ENCODE measurements at places on chromosomes 13 and 19. TPM values are rescaled to one million over a fixed set of nuclear protein-coding genes. Genes with fewer than 3 reads are reported as not detected.

- peaks cover 4% of the 10 kb centered on the region for H3K4me1 ChIP-seq
- DNase-seq = peak; percentile 71
- peak overlapping the region; percentile 24 for H3K27ac ChIP-seq
- H3K36me3 ChIP-seq = no peaks in the 10 kb centered on the region
Measured at GRCh38 chr13:37657134-37657533, 58.6 kb upstream of the POSTN start.

GRCh38 chr13:40235160-40235796, 431.2 kb downstream of the FOXO1 start:
- H3K4me3 ChIP-seq = no peak overlapping the region
- H3K27ac ChIP-seq = no peak overlapping the region
- no peaks in the 10 kb centered on the region for H3K27me3 ChIP-seq
- no peaks in the 10 kb centered on the region for H3K4me1 ChIP-seq
- DNase-seq = no peak
- H3K36me3 ChIP-seq = no peaks in the 10 kb centered on the region

- H3K4me1 ChIP-seq = peaks cover 2% of the 10 kb centered on the region
- no peak for DNase-seq
Measured at GRCh38 chr19:46066471-46066870, 25.7 kb upstream of the IGFL4 start.

DNA sequence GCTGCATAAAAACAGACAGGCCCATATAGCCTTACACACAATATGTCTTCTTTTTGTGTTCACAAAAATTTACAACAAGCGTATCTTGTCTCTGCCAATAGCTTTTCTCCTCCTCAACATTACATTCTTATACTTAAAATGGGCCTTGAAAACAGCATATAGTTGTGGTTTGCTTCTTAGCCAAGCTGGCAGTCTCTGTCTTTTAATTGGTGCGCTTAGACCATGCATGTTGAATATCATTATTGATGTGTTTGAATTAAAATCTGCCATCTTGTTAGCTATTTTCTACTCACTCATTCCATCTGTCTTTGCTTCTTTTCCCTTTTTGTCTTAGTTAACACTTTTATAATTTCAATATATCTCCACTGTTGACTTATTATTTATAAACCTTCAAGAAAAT, 76.4 kb downstream of the ING1 start:
- no peak for DNase-seq
- no peaks in the 10 kb centered on the region for H3K36me3 ChIP-seq
- H3K4me3 ChIP-seq = no peak overlapping the region
- peaks cover 14% of the 10 kb centered on the region for H3K27me3 ChIP-seq
- H3K27ac ChIP-seq = no peak overlapping the region
- no peaks in the 10 kb centered on the region for H3K4me1 ChIP-seq

DNA sequence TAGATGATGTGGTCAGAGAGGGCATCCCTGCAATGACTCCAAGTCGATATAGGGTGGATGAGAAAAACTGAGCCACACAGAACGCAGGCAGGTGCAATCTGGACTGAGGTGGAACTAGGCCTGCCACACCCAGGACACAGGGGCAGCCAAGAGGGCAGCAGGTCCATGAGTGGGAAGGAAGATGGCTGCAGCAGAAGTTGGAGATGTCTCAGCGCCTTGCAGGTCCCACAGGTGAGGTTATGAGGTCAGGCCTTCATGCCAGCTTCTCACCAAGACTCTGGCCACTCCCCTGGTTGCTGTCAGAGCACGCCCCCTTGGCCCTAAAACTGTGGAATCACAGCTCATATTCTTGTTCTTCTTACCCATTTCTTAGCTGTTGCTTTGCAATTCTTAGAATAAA, 147.7 kb upstream of the VSTM2B start:
- H3K27me3 ChIP-seq = no peaks in the 10 kb centered on the region
- DNase-seq = no peak
- no peak overlapping the region for H3K4me3 ChIP-seq
- no peaks in the 10 kb centered on the region for H3K36me3 ChIP-seq

- H3K27ac ChIP-seq = no peak overlapping the region
- H3K27me3 ChIP-seq = peaks cover 22% of the 10 kb centered on the region
- no peak for DNase-seq
- no peak overlapping the region for H3K4me3 ChIP-seq
- H3K36me3 ChIP-seq = no peaks in the 10 kb centered on the region
Measured at GRCh38 chr19:55066107-55066709, 3.3 kb upstream of the RDH13 start.

GRCh38 chr13:113883314-113883811, 19.5 kb upstream of the GAS6 start:
- H3K27me3 ChIP-seq = no peaks in the 10 kb centered on the region
- no peak overlapping the region for H3K4me3 ChIP-seq
- DNase-seq = no peak
- no peaks in the 10 kb centered on the region for H3K36me3 ChIP-seq
- H3K4me1 ChIP-seq = peaks cover 20% of the 10 kb centered on the region

DNA sequence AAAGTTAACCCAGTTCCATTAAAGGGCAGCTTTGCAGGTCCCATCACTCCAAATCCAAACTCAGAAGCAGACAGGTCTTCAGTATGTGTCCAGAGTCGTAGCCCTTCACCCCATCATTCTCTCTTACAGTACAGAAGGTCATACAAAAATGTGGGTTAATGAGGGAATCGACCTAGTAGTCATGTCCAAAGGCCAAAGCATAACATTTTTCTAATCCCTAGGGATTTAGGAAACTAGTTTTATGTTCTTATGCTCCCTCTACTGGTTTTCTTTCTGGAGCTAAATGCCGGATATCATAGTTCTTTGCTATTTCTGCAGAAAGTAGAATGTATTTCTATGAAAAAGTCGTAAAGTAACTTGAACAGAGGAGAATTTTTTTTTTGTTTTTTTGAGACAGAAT, 72.2 kb downstream of the DHRS12 start:
- H3K4me3 ChIP-seq = no peak overlapping the region
- H3K36me3 ChIP-seq = no peaks in the 10 kb centered on the region
- DNase-seq = peak; percentile 54

- no peaks in the 10 kb centered on the region for H3K36me3 ChIP-seq
- DNase-seq = no peak
- H3K4me1 ChIP-seq = no peaks in the 10 kb centered on the region
- H3K4me3 ChIP-seq = no peak overlapping the region
Measured at GRCh38 chr13:45728759-45729158, 26.6 kb downstream of the CBY2 start.

DNA sequence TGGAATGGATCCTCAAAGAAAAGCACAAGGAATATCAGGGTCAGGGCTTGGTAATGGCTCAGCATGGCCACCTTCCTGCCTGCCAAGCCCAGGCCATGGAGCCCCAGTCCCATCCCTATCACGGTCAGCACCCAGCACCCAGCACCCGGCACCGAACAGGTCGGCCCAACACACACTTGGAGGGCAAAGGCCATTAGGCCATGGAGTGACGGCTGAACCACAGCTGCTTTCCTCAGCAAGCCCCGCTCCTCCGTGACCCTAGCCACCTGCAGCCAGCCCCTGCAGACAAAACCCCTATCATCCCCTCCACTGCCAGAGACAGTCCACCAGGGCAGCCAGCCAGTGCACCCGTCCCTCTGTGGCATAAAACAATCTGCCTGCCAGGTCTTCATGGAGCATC, 20.6 kb downstream of the PEPD start:
- H3K36me3 ChIP-seq = peaks cover 7% of the 10 kb centered on the region
- H3K4me3 ChIP-seq = no peak overlapping the region
- no peak for DNase-seq
- H3K27ac ChIP-seq = no peak overlapping the region
- H3K27me3 ChIP-seq = no peaks in the 10 kb centered on the region
- no peaks in the 10 kb centered on the region for H3K4me1 ChIP-seq

DNA sequence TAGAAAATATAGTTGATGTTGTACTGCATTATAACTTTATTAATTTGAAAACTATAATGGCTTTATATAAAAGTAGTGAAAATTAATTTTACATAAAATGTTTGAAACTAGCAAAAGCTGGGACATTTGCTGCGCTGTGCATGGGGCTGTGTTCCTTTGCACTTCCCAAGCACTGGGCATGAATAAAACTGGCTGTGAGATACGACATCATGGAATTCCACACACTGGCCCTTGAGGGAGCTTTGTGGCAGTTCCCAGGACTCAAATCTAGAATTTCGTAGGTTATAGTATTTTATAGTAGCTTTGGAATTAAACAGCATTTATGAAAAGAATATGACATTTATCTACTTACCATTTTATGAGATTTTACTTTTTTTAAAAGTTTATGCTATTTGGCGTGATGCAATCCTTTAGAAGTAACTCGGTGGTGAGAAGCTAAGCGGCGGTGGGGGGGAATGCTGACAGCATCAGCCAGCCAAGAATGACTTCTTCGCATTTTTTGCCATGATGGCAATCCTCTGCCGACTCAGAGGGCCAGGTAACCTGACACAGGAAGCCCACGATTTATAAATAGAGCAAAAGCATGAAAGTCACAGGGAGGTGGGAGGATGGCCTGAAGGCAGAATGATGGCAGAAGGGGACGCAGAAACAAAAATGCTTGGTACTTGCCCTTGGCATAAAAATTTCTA, 553.5 kb downstream of the MYO16 start:
- H3K4me1 ChIP-seq = peaks cover 3% of the 10 kb centered on the region
- peak; percentile 22 for DNase-seq
- no peaks in the 10 kb centered on the region for H3K36me3 ChIP-seq
- H3K27ac ChIP-seq = no peak overlapping the region

DNA sequence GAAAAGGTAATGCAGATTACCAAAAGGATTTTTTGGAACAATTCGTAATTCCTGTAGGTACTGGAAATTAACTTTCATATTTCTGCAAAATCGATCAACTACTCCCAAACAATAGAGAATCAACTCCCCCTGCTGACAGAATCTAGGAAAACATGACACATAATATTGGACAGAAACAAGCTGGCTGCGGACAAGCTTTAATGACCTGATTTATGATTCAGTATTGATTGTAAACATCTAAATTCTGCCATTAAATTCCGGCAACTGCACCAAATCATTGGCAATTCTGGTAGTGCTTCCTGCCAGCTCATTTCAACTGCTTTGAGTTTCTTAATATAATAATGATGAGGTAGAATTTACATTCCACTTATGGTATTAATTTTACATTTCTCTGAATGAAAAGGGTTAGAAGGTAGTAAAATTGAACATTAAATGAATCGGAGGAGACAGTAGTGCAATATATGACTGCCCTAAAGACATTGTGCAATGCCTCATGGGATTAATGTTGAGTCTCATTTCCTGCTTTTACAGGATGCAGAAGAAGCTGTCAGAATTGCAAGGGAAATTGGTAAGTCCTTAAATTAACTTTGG, 146.5 kb downstream of the PCCA start:
- H3K36me3 ChIP-seq = no peaks in the 10 kb centered on the region
- H3K4me3 ChIP-seq = no peak overlapping the region
- peak; percentile 63 for DNase-seq
- H3K27me3 ChIP-seq = no peaks in the 10 kb centered on the region
- H3K4me1 ChIP-seq = peaks cover 4% of the 10 kb centered on the region

DNA sequence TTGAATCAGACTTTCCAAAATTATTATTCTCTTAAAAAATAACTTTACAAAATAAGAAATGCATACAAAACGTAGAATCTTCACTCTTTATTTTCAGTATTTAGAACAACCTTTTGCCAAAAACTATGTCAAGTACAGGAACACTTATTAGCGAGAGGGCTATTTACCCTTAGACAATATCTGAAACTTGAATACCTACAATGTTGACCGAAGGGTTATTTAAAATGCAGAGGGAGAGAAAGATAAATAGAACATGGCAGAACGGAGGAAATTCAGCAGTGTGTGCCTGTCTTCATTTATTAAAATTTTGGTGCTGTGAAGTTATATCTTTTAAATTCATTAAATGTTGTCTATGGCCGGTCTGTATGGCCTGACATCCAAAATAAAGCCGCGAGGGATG, 198.8 kb downstream of the EFNB2 start:
- no peaks in the 10 kb centered on the region for H3K36me3 ChIP-seq
- H3K27ac ChIP-seq = no peak overlapping the region
- DNase-seq = no peak
- H3K4me1 ChIP-seq = peaks cover 2% of the 10 kb centered on the region
- H3K4me3 ChIP-seq = no peak overlapping the region

- DNase-seq = peak; percentile 53
- H3K4me3 ChIP-seq = no peak overlapping the region
- peaks cover 6% of the 10 kb centered on the region for H3K4me1 ChIP-seq
- H3K27ac ChIP-seq = no peak overlapping the region
- H3K27me3 ChIP-seq = no peaks in the 10 kb centered on the region
Measured at GRCh38 chr13:50229960-50230661, 214.9 kb downstream of the KCNRG start.

DNA sequence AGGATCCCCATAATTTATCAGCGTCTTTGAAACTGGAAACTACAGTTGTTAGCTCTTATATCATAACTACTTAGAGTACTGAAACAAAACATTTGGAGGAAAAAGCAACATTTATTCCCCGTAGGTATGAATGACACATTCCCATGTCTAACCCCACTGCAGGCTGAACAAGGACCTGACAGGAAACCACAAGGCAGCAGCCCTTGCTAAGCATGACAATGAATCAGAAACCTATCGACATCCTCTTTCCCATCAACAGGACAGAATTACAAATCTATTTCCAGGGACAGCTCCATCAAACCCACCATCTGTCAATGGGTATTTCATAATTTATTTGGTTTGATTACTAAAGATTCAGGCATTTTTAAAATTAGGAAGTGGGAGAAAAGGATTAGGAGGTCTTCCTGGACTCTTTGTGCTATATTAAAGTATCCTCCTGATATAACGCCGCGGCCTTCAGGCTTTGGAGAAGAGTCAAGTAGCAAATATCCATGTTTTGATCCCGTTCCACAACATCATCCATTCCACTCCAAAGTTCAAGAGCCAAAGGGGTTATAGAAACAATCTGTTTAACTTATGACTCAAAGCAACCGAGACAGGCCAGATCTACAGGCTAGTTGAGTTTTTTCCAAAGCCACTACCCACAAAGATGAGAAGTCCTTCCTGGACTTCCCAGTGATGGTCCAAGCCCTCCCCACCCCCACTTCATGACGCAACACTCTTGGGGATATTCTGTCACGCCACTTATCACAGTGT, 51.1 kb downstream of the FAM216B start:
- H3K27ac ChIP-seq = no peak overlapping the region
- H3K4me1 ChIP-seq = peaks cover 4% of the 10 kb centered on the region
- no peaks in the 10 kb centered on the region for H3K36me3 ChIP-seq
- H3K4me3 ChIP-seq = no peak overlapping the region
- H3K27me3 ChIP-seq = no peaks in the 10 kb centered on the region
- peak; percentile 94 for DNase-seq

DNA sequence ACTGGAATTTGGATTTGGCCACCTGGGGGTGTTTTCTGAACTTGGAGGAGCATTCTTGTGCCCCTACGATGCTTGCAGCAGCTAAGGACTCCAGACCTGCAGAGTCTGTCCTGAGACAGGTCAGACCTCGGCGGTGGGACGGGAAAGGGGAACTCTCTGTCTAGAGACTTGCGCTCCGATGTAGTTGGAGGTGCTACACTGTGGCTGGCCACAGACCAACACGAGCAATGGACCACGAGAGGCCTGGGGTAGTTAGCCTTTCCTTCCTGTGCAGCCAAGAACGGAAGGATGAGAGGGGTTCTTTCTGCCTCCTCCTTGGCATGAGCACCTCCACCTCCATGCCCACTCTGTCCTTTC, 5.9 kb upstream of the GRAMD1A start:
- no peak for DNase-seq
- no peaks in the 10 kb centered on the region for H3K36me3 ChIP-seq
- H3K4me3 ChIP-seq = no peak overlapping the region
- peaks cover 5% of the 10 kb centered on the region for H3K27me3 ChIP-seq
- H3K4me1 ChIP-seq = peaks cover 3% of the 10 kb centered on the region
- no peak overlapping the region for H3K27ac ChIP-seq

RCBTB2 gene
- polyA plus RNA-seq = 3.0 TPM

ZNF730 gene
- 0.39 TPM for polyA plus RNA-seq

CFAP97D2 gene
- polyA plus RNA-seq = not detected

FAAP24 gene
- polyA plus RNA-seq = 2.3 TPM

ANKRD27 gene
- polyA plus RNA-seq = 16.7 TPM

SPC24 gene
- 12.2 TPM for polyA plus RNA-seq

ZNF682 gene
- 1.7 TPM for polyA plus RNA-seq

SMIM44 gene
- polyA plus RNA-seq = not detected

PCDH8 gene
- not detected for polyA plus RNA-seq

Data from IMR-90 (cell line).